ENCODE measurements at places on chromosomes 3 and 15. TPM values are rescaled to one million over a fixed set of nuclear protein-coding genes. Genes with fewer than 3 reads are reported as not detected.

Gene FES
- 30.7 TPM for total RNA-seq

Gene BCHE
- total RNA-seq: 10.4 TPM

Gene IQCB1
- 10.4 TPM for total RNA-seq

Gene SLC9C1
- total RNA-seq: not detected

Gene TMA7
- 256 TPM for total RNA-seq

Gene RGMA
- total RNA-seq: 1.1 TPM

Gene CACNA1D
- 0.32 TPM for total RNA-seq

Gene GNB5
- total RNA-seq: 47.9 TPM

Gene RAD51
- 1.4 TPM for total RNA-seq

Gene MCTP2
- 4.1 TPM for total RNA-seq

Gene LHFPL4
- total RNA-seq: under 0.01 TPM

Gene NMNAT3
- 0.60 TPM for total RNA-seq

Gene CCRL2
- 0.16 TPM for total RNA-seq

Gene IGDCC3
- total RNA-seq: not detected

Gene ARGFX
- not detected for total RNA-seq

Gene FRMD4B
- under 0.01 TPM for total RNA-seq

Gene AADACL2
- not detected for total RNA-seq

Gene SPTSSB
- under 0.01 TPM for total RNA-seq

Gene PLOD2
- 65.9 TPM for total RNA-seq

Gene FAM81A
- under 0.01 TPM for total RNA-seq

Gene MON1A
- total RNA-seq: 11.2 TPM

Gene GREM1
- 213 TPM for total RNA-seq

Gene DLEC1
- total RNA-seq: 0.09 TPM

Gene CYP1A2
- not detected for total RNA-seq

Gene P4HTM
- total RNA-seq: 35.0 TPM
